ENCODE measurements at places on chromosomes 12 and 14.

DNA sequence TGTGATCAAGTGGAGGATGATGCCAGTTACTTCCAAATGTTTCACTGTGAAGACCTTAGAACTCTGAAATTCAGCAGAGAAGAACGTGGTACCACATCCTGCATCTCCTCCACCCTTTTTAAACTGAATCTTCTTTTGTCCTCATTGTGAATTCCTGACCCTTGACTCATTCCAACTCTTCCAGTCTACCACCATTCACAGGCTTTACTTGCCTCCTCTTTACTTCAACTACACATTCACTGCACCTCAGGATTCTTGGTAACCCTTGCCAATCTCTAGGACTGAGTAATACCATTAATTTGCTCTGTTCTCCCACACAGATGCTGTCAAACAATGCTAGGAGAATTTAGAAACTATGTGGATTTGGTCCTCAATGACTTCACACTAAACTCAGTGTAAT, 37.3 kb downstream of the PPP1R12A start:
- DNase-seq = no peak

DNA sequence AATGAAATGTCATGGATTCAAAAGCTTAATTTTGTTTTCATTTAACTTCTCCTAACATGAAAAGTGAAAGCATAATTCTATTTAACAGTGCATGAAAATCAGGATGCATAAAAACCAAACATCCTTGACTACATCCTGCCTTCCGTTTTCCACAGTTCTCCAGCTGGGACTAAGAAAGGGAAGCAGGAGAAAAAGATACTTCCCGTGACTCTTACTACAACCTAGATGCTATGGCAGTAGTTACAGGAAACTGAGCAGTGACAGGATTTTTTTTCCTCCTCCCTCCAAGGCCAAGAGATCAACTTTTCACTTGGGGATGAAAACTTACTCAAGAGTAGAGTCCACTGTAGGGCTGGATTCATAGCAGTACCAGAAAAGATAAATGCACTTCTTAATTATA, 2.6 kb downstream of the EXOC5 start:
- DNase-seq = no peak

DNA sequence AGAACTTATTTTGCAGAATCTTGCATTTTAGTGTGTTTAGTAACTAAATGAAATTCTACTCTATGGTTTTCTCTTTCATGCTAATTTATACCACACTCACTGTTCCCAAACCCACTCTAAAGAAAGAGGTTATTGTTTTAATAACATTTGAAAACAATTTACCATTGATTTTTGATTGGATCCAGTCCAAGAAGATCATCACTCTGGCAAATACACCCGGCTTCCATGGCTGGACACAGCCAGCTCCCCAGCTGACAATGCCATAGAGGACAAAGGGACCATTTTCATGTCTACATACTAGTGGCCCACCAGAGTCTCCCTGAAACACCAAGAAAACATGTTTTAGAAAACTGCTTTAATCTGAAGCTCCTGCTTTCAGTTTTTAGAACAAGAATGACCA, 42.4 kb downstream of the OVCH1 start:
- no peak for DNase-seq

DNA sequence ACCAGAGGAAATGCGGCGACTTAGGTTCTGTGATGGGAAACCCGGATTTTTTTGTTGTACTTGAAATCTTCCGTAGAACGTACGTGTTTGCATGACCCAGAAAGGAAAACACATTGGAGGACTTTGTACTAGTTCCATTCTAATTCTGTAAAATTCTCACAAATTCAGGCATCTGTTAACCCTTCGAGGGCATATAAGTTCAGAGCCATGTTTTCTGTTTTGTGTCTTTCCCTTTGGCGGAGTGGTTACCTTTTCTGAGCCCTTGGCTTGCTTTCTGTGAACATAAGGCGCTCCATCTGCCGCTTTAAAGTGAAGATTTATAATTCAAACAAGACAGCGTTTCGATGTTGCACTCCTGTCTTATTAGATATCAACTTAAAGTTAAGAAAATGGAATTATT, 34.2 kb downstream of the BICD1 start:
- no peak for DNase-seq

DNA sequence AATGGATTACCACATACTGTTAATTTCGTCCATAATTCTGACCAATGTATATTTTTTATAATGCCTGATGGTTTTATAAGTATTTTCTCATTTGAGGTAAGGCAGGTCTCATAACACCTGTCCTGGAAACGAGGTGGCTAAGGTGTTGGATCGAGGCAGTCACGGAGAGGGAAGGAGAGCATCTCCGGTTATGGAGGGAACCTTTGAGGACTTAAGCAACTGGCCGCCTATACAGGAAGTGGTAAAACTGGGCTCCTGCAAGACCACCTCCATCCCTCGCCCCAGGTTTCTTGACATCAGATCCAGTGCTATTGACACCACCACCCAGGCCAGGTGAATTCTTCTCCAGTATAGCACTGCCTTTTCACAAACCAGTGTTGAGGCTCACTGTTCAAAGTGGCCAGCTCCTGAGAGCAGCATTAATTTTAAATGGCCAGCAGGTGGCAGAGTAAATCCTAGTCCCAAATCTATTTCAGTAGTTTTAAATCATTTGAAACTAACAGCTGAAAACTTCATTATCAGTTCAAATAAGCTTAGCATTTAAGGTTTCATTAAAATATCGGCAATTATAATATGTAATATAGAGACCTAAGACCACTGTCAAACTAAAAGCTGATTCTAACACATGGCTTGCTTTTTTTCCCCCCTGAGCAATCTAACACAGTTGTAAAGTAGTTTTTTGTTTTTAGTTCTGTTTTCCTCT, 100.8 kb downstream of the PPM1A start:
- peak; percentile 12 for DNase-seq

DNA sequence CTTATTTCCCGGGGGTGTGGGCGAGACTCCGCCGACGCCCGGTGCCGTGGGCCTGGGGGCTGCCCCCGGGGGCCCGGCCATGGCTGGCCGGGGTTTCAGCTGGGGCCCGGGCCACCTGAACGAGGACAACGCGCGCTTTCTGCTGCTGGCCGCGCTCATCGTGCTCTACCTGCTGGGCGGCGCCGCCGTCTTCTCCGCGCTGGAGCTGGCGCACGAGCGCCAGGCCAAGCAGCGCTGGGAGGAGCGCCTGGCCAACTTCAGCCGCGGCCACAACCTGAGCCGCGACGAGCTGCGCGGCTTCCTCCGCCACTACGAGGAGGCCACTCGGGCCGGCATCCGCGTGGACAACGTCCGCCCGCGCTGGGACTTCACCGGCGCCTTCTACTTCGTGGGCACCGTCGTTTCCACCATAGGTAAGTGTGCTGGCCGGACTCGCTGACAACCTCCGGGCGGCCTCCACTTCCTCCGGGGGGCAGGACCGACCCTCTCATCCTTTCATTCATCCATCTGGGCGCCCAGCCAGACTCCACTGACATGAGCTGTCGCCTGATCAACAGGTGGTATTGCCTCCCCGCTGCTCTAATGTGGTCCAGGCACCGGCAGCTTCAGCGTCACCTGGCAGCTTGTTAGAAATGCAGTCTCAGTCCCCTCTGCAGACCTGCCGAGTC, 467 bp downstream of the KCNK13 start:
- no peak for DNase-seq

DNA sequence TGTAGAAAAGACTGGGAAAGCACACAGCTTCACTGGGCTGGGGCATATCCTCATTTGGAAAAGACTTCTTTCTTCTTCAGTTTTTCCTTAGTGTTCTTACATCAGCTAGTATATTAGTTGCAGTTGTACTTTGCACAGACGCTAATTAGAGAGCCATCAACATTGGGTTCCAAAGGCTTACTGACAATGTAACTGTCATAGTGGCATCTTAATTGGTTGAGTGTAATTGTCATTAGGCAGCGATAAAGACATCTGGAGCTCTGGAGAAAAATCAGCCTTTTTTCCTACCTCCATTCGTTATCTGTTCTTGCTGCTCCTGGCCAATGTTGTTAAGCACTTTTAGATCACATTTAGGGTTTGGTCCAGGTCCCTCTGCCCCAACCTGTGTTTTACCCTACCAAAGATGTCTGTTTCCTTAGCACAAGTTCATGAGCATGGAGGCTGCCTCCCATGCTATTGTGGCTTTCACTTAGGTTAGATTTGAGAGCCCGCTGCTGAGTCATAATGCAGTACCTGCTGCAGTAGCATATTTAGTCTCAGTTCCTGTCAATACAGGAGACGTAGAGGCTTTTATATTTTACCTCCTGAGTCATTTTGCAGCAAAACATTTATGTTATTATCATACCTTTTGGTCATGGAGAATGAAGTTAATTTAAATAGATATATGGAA, 49.2 kb downstream of the FBXW8 start:
- no peak for DNase-seq

DNA sequence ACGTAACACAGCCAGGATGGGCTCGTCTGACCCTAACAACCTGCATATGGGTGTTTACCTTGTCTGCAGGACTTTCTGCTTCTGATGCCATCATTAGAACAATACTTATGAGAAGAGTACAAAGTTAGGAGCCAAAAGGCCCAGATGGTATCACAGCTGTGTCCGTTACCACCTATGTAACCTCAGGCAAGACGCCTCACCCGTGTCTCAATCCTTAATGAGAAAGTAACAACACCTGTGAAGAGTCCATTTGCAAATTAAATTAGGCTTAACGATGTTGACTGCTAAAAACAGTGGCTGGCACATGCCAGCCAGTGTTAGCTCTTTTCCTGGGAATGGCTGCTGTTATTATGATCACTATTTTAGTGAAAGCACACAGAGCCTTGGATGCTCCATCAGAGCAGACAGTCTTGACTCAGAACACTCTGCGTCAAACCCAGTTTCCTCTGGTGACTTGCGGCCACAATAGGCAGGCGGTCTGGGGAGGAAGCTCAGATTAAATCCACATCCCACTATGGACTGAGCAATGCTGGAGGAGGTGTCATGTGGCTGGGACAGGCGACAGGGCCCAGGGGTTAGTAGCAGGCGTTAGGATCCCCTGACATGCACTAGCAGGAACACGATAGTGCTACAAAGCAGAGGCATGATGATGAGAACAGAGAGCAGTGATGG, 125.3 kb downstream of the SLC15A4 start:
- DNase-seq = no peak

- DNase-seq = no peak
These were observed 9.5 kb upstream of the PRKD1 start for GRCh38 chr14:29937116-29937515.

GRCh38 chr12:124884587-124885438, 21.1 kb upstream of the SCARB1 start:
- no peak for DNase-seq

DNA sequence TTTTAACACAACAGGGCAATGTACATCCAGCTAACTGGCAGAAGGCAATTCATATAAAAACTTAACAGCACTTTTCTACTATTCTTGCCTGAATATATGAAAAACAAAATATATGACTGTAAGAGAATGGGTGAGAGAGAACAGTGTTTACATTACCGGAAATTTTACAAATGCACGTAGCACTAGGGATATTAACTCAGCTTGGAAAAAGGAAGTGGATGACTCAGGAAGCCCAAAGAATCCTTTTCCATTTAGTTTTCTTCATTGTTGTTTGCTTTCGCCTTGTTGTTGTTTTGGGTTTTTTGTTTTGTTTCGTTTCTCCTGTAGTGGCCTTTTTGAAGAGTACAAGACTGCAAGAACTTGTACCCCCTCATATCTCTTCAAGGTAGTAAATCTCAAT, 295.5 kb downstream of the EGLN3 start:
- DNase-seq = no peak

- DNase-seq = no peak
These were observed 7.8 kb upstream of the ABCC9 start for GRCh38 chr12:21949036-21949435.

- DNase-seq = no peak
These were observed 82.2 kb downstream of the DAD1 start for GRCh38 chr14:22506778-22507351.

DNA sequence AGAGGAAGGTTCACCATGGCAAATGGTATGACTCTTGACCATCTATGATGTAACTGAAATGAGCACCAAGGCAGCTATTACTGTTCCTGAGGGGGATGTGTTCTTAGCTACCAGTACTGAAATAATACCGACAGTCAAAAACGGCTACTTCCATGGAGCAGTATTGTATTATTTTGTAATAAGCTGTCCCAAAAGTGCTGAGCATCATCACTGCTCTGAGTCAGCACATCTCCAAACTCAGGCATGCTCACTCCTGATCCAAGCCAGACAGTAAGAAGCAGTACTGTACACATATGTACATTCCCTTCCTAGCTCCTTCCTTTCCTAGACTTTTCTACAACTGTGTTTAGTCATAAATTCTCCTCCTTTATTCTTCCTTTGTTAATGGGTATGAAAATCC, 8.6 kb downstream of the VTI1B start:
- DNase-seq = no peak

- no peak for DNase-seq
These were observed 13.3 kb upstream of the MAP3K9 start for GRCh38 chr14:70822530-70823185.

- DNase-seq = no peak
These were observed 39.0 kb upstream of the TC2N start for GRCh38 chr14:91906374-91906773.

GRCh38 chr14:99194136-99194535, 77.9 kb downstream of the BCL11B start:
- DNase-seq = no peak

GRCh38 chr14:56059054-56059453, 59.2 kb upstream of the PELI2 start:
- DNase-seq = no peak
